Cardiac septum (tissue), 1 donor: ENCODE measurements at places on chromosomes 3 and 15. TPM values are rescaled to one million over a fixed set of nuclear protein-coding genes. Genes with fewer than 3 reads are reported as not detected.

GRCh38 chr15:52050416-52050815 is 31.4 kb downstream of the MAPK6 start:
- DNase-seq = no peak

The SPINK8 gene
- total RNA-seq = not detected

The NR1I2 gene
- total RNA-seq = 0.08 TPM

GRCh38 chr3:142353571-142353970 is 94.3 kb downstream of the XRN1 start:
- no peak for DNase-seq

- no peak for DNase-seq
Observed at GRCh38 chr3:164679245-164679644, 399.1 kb downstream of the SI start.

DNA sequence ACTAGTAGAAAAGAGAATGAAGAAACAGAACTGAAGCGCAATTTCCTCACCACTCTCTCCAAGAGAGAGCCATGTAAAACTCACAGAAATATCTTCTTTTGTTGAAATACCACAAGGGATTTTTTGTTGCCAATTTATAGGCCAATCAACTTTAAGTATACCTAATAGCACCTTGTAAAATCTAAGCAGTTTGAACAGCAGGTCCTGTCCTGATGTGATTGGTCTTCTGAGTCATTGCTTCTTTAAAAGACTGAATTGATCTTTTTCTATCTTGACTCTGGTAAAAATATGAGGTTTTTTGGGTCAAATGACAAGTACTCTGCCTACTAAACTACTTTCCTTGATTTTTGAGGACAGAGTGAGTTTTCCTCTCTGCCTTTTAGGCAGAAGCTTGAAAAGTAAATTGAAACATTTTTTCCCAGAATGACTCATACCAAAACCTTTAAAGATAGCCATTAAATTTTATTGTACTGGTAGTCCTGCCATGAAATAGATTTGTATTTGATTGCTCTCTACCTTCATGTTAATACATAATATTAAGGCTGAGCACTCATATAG is 343.9 kb upstream of the CBLB start:
- DNase-seq = no peak

The VGLL4 gene
- total RNA-seq = 40.7 TPM

GRCh38 chr3:158718490-158719170 is 13.6 kb downstream of the RARRES1 start:
- DNase-seq = no peak

The LSM3 gene
- 13.2 TPM for total RNA-seq

The HRH1 gene
- 4.8 TPM for total RNA-seq

DNA sequence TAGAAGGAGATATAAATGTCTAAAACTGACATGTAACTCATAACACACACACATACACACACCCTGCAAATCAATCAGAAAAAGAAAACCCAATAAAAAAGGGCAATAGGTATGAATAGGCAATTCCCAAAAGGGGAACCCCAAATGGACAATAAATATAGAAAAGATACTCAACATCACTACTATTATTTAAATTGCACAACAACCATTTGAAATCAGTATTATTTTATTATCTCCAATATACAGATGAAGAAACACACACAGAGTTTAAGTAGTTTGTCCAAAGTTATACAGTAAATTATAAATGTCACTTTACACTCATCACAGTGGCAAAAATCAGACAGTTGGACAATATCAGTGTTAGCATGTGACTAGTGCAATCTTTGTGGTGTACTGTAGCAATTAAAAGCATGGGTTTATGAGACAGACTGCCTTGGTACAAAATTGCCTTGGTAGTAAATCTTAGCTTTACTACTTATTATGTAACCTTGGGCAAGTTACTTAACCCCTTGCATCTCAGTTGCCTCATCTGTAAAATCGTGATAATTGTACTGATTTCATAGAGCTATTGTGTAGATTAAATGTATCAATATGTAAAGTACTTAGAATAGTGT is 3.4 kb upstream of the FSTL1 start:
- no peak for DNase-seq
